ENCODE measurements at places on chromosomes 5 and 9.

- peak; percentile 85 for DNase-seq
These were observed 87.0 kb upstream of the TNC start for GRCh38 chr9:115204904-115205453.

GRCh38 chr9:120183615-120184014 is 396.4 kb downstream of the CDK5RAP2 start:
- no peak for DNase-seq

DNA sequence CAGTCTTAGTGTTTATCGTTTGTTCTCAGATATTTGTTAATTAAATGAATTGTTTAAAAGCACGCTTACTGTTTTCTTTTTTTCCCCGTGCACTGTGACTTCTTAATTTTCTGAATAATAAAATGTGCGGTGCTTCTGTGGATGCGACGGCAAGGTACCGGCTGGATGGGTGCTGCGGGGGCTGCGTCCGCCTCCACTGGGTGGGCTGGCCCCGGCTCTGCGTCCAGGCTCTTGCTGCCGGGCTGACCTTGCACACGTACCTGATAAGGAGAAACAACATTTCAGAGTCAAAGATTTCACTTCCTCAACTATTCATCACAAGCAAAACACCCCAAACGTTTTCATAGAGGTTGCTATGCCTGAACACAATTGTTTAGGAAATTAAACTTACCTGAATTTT is 404.0 kb upstream of the IRX1 start:
- DNase-seq = no peak

DNA sequence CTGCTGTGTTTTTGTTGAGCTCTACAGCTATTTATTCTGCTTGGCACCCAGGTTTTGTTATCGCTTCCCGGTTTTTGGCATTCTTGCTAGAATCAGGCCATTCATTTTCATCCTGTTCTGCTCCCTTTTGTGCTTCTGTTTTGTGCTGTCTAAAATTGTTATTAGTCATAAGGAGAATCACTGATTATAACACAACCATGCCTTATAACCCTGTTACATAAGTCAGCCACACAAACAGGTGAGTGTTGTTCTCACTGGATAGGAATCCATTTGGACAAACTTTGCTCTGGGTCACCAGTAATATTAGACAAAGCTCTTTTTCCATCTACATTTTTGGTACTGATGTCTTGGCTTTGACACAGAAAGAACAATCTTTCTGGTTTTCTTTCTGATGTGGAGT is 622.8 kb downstream of the PSAT1 start:
- DNase-seq = no peak

DNA sequence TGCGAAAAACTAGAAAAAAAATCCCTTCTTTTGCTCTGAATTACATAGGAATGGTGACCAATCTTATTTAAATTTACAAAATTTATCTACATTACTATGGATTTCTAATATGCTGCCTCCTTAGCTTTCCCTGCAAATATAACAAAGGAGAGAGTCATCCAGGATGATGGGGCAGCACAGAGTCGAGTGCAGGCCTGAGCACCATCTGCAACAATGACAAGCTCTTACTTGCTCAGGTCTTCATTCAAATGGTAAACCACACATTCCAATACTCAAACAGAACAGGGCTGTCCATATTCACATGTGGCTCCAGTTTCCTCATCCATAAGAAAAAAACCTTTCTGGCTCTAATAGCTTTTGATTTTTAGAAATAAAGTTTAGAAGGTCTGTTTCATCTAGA is 33.5 kb upstream of the ZNF354B start:
- no peak for DNase-seq

DNA sequence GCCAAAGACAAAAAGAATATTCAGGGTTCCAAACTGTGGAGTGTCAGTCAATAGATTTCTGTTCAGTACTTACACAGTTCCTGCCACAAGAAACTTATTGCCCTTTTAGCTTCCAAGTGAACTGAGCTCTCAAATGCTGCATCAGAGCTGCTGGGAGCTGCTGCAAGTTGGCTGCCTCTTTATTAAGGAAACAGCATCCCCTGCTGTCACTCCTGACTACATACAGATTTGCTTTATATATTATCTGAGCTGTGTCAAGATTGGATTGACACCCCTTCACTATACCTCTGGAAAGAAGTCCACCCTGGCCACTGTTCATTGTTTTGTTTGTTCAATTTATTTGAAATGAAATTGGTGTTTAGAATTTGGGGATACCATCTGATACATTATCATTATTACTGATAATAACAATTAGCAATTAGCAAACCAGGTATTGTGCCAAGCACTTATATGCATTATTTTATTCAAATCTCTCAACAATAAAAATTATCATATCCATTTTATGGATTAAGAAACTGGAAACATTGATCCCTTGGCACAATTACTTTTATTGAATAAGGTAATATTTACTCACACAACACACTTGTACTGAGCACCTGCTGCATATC is 16.4 kb upstream of the C5orf58 start:
- peak; percentile 24 for DNase-seq

- DNase-seq = no peak
These were observed 31.7 kb downstream of the CEP72 start for GRCh38 chr5:643811-644271.

- no peak for DNase-seq
These were observed 456 bp downstream of the ZNF79 start for GRCh38 chr9:127424676-127424999.

DNA sequence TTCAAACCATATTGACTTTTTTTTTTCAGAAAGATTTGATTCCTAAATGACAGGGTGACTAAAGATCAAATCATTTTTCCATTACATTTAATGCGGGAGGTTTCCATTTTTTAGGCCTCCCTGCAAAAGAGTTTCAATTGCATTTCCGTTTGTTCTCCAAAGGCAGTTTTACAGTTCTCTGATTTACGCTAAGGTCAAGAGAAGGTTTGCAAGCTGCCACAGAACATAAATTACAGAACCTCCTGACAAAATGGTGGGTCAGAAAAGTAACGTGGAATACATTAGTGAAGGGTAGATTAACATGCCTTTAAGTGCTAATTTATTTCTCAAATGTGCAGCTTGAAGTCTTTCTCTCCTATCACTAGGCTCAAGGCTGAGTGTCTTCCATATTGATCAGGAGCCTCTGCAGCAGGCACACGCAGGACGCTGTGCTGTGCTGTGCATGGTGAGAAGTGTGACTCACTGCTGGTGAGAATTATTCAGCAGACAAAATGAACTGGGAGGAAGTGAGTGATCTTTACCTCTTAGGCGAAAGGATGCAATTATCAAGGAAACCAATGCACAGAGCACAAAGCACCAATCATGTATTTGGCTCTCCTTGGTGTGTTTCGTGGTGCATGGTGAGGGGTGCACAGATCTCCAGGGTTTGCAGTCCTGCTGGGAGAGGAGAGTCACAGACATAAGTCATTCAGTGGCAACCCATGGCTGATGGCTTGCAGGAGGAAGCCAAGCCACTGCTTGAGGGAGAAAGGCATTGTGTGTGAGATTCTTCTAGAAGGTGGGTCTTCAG is 136.3 kb downstream of the TENT4A start:
- no peak for DNase-seq

DNA sequence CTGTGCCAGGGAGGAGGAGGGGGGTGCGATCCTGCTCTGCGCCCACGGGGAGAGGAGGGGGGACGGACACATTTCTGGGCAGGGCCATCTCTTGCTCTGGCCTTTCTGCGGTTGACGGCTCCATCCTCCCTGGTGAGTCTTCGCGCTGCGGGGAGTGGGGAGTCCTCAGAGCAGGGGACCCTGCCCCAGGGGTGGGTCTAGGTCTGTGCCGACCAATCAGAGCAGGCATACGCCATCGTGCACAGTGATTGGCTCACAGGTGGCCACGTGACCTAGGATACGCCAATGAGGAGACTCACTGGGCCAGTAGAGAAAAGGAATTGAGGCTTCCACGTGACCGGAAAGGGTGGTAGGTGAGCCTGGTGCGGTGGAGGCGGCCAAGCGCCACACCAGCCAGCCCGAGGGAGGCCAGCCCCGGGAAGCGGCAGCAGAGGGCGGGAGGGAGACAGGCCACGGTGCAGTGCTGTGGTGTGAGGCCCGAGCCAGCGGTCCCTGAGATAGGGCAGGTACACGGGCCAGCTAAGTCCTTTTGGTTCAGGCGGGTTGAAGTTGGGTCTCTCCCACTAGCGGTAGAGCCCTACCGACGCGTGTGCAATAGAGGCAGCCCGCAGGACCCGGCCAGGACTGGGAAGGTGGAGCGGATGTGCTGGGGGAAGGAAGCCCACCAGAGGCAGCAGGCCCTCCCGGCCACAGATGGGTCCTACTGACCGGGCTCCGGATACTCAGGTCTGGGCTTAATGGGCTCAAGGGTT is 65.2 kb upstream of the RNF130 start:
- no peak for DNase-seq

DNA sequence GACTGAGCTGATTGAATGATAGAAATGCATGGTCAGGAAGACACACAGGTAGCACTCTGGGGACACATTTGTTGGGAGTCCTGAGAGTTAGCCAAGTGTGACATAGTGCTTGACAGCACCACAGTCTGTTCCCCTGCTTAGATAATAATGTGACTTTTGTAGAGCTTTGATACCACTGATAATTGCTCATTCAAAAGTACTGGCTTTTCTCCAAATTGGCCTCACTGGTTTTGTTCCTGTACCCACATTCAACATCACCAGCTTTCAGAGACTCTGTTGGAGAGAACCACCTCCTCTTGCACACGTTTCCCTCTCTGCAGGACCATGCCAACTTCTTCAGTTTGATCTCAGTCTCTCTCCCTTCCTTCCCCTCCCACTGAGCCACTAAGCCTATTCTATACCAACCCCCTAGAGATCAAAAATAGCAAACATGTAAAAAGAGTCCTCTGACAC is 52.5 kb upstream of the IL7R start:
- no peak for DNase-seq

GRCh38 chr9:18060269-18060934 is 413.6 kb upstream of the ADAMTSL1 start:
- DNase-seq = no peak

DNA sequence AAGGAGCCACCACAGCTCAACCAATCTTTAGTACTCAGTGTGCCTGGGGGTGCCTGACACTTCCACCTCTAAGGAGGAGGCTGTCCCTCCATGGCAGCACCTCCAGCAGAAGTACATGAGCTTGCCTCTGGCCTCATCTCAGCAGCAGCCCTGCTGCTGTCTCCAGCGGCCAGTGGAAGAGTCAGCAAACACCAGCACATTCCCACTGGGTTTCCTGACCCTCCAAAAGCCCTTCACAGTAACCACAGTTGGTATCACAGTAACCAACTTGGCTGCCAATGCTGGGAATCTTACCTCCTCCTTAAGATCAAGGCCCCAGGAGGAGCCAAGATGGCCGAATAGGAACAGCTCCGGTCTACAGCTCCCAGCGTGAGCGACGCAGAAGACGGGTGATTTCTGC is 29.4 kb downstream of the FSTL4 start:
- DNase-seq = no peak

DNA sequence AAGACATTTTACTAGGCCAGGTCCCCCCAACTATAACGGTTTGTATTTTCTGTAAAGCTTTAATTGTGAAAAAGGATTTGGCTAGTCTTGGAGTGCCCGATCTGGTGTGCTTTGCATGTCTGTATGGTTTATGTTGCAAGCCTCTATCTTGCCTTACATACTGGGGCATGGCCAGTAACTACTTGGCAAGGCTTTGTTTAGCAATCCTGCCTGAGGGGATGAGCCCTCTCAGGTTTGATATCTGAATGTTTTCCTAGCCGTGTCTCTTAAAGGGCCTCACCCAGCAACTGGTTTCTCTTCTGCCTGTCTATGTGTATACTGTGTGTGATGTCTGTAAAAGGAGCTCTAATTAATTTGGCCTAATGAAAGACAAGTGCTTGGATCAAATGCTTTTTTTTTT is 61.3 kb upstream of the SPINK5 start:
- no peak for DNase-seq

- DNase-seq = no peak
These were observed 97.4 kb upstream of the TRIM32 start for GRCh38 chr9:116589392-116590354.

GRCh38 chr5:132812781-132813598 is at the start of gene SOWAHA:
Gene SOWAHA, plus strand, starts transcription at chr5:132813302. Its CDS starts 320 bp downstream, at chr5:132813622.
- DNase-seq = no peak

GRCh38 chr5:73450137-73450536 is 1.6 kb upstream of the FOXD1 start:
- no peak for DNase-seq

DNA sequence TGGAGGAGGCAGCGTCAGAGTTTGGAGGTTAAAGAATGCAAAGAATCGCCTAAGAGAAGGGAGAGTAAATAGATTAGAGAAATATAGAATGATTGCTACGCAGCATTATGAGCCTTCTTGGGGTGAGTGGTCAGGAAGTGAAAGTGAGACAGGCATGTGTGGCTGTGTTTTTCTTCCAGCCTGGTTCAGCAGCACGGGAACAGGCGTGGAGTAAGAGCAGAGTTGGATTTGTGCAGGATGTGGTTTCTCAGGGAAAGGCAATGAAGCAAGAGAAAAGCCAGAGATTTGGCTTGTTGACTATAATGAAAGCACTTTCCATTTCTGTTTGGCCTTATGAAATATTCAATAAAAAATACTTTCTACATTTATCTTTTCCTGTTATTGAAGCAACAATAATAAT is 34.3 kb upstream of the FRMD3 start:
- peak; percentile 55 for DNase-seq

DNA sequence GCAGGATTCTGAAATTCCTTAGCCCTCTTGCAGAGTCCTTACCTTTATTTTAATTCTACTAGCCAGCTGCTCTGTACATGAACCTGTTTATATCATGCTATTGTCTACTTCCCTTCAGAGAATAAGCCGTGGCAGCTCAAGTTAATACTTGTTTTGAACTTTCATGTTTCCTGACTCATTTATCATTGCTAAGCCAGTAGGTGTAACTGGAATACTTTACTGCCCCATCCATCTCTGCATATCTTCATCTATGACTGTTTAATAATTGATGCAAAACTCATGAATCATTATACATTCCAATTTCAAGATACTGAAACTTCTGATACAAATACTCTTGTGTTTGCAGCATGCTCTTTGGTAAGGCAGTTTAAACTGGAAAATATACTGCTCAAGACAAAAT is 174.7 kb downstream of the PPP2R2B start:
- no peak for DNase-seq

DNA sequence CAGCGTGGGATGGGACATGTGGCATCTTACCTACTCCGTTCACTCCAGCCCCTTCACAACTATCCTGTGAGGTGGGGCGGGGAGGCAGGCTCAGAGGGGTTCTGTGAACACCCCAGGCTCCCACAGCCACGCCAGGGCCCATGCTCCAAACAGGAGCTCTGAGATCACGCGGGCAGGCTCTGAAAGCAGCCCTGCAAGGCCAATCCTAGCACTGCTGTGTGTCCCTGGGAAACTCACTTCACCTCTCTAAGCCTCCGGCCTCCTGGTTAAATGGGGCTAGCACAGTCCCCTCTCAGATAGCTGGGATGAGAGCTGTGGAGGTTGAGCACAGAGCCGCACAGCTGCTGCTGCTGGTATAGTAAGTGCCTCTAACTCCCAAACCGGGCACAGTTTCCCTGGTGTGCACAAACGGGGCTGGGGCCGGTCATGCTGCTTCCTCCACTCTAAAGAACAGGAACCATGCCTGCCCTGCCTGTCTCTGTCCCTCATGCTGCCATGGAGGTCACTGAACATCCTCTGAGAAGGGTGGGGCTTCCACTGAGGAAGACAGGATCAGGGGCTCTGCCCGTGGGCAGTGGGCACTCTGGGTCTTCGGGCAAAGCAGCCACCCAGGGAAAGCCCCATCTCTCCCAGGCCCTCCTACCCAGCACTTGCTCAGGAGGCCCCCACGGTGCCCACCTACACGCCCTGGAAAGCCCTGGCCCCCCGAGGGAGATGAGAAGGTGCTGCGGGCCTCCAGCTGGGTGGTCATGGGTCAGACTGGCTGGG is 13.0 kb upstream of the ASS1 start:
- DNase-seq = no peak

Data from AG04449 (cell line).